ENCODE measurements at places on chromosomes 11 and 22.

- peak; percentile 82 for DNase-seq
Measured at GRCh38 chr22:23533328-23533762, 46.7 kb downstream of the IGLL1 start.

- no peak for DNase-seq
Measured at GRCh38 chr22:47000888-47001287, 238.4 kb downstream of the TBC1D22A start.

- DNase-seq, result no peak
Measured at GRCh38 chr11:68213135-68213515, at the start of gene KMT5B. TSS of gene KMT5B (minus strand) at chr11:68213296. CDS start at chr11:68190076, 23,220 bp downstream.

- no peak for DNase-seq
Measured at GRCh38 chr11:105537531-105537930, 72.3 kb upstream of the GRIA4 start.

DNA sequence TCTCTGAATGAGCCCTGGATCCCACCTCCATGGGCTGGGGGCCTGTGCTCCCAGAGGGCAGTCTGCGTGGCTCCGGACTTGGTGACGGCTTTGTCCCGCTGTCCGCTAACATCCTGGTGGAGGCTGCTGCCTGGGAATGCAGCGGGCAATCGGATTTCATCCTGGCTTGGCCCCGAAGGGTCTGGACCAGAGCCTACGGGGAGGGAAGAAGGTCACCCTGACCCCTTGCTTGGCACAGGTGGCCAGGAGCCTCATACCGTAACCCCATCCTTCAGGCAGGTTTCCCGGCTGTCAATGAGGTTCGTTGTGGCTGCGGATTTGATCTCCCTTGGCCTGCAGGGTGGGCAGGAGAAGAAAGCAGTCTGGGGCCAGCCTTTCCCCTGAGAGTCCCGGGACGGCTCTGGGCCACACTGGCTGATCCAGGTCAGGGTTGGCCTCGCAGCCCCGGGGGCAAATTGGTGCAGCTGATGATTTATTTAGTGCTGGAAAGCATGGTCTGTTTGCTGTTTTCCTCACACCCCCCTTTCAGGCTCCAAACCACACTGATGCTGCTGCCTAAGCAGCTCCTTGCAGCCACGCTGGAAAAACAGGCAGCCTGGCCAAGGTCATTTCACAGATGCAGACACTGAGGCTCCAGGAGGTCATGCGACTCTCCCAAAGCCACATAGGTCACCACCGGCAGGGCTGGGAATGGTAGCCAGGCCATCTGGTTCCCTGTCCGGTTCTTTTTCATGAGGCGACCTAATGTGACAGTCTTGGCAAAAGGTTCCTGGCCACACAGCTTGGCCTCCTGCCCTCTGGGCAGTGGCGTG is 15.0 kb downstream of the PRDM11 start:
- no peak for DNase-seq

GRCh38 chr11:108596701-108597100 is 3.1 kb upstream of the EXPH5 start:
- DNase-seq, result no peak

DNA sequence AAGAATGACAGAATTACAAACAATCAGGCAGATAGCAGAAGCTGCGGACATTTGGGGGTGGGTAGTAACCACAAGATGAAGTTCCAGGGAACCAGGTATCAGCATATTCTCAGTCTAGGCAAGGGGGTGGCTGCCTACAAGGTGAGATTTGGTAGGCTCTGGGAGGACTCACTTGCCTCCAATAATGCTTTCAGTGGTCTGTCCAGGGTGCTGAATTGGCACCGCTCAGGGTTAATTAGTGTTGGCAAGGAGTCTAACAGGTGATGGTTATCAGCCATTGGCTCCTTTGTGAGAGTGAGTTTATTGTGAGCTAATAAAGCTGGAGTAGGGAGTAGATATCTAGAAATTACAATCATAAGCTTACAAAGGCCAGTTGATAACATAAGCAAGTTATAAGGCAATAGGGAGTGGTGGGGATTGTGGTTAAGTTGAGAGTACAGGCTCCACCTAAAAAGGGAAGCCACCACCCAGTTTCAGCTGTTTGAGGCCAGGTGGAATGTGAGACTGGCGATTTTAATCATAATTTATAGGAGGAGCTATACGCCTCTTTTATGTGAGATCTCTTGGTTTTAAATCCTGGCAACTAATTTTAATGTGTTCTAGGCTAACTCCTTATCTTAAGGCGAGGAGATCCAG is 320.5 kb downstream of the MIAT start:
- DNase-seq, result peak; percentile 19

- DNase-seq, result no peak
Measured at GRCh38 chr11:57406337-57406904, 16.0 kb upstream of the PRG2 start.

GRCh38 chr11:59574932-59575502 is 40.6 kb downstream of the OSBP start:
- DNase-seq, result no peak

- DNase-seq, result no peak
Measured at GRCh38 chr11:58813693-58814092, 30.8 kb downstream of the GLYATL2 start.

Data from DND-41 (cell line).